ENCODE measurements at places on chromosomes 3 and 15.

DNA sequence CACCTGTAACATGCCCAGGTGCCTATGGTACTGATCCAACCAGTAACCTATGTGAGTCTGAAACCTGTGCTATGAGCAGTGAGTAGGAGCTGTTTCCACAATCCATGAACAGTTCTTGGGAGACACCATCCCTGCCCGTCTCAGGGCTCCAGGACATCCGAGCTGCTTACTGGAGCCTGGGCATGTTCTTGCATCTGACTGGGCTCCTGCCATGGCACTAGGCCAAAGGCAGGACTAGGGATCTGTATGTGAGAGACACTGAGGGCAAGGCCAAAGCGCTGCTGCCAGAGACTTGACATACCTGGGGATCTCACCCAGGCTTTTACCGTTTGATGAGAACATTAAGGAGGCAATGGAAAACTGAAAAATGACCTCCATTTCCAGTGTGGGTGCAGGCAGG, 59.8 kb downstream of the WDR76 start:
- no peak for DNase-seq

GRCh38 chr3:13544293-13544831, 4.6 kb upstream of the FBLN2 start:
- DNase-seq = peak; percentile 79

DNA sequence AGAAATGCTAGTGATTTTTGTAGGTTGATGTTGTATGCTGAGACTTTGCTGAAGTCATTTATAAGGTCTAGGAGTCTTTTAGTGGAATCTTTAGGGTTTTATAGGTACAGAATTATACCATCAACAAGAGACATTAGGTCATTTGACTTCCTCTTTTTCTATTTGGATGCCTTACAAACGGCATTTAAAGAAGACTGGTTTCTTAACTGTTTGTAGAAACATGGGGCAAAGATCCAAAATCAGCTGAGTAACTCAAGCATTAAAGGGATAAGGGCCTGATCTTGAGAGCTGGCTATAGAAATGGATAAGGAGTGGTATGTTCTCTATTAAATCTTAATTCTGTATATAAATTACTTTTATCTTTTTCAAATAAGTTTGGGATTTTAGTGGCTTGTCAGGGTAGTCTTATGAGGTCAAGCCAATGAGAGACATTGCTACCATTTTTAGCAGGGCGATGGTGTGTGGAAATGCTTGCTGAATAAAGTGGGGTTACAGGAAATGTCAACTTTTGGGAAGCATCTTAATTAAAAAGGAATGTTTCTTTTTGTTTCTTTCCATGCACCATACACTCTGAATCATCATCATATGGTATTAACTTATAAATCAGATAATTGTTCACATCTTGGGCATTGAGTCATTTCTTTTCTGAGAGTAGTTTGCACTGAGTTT, 197.7 kb upstream of the GBE1 start:
- no peak for DNase-seq

DNA sequence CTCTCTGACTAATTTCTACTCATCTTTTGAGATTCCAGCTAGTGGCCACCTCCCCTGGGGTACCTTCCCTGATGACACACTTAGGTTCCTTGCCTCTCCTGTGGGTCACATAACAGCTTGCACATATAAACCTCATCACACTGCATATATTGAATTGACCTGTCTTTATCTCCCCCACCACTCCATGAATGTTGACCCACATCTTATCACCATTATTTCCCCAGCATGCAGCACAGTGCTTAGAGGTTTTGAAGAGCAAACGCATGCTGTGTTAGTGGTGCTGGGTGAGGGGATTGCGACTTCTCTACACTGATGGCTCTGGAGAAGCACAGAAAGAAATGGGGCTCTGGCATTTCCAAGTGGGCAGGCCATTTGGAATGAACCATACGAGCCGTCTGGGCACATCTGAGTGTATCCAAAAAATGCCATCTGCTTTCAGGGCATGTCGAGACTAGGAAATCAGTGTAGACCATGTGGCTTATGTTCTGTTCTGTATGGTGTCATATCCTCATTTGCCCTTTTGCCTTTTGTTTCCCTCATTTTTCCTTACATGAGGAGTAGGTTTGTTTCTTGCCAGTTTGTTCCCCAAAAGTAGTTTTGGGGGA, 333.2 kb upstream of the TRIM42 start:
- DNase-seq = no peak

GRCh38 chr3:120311863-120312794, 27.1 kb upstream of the GPR156 start:
- no peak for DNase-seq

DNA sequence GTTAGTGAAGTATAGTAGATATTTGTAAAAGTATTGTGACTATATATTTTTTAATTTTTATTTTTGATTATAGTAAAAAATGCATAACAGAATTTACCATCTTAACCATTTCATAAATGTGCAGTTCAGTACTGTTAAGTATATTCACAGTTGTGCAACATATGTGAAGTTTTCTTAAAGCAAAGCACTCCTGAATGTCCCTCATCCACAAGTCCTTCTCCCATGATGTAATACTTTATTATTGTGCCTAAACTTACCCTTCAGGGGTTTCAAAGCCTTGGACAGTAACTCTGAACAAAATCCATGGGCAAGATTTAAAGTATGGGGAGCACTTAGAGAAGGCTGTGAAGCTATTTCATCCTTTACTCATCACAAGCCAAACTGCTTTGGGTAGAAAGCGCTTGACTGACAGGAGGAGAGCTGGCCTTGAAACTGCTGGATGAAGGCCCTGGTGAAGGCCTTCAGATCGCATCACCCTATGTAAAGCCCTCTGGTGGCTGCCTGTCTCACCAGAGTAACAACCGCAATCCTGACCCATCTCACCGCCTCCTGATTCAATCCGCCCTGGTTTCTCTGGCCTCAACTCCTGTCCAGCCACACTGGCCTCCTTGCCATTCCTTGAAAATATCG, 28.0 kb downstream of the LSM3 start:
- DNase-seq = no peak

DNA sequence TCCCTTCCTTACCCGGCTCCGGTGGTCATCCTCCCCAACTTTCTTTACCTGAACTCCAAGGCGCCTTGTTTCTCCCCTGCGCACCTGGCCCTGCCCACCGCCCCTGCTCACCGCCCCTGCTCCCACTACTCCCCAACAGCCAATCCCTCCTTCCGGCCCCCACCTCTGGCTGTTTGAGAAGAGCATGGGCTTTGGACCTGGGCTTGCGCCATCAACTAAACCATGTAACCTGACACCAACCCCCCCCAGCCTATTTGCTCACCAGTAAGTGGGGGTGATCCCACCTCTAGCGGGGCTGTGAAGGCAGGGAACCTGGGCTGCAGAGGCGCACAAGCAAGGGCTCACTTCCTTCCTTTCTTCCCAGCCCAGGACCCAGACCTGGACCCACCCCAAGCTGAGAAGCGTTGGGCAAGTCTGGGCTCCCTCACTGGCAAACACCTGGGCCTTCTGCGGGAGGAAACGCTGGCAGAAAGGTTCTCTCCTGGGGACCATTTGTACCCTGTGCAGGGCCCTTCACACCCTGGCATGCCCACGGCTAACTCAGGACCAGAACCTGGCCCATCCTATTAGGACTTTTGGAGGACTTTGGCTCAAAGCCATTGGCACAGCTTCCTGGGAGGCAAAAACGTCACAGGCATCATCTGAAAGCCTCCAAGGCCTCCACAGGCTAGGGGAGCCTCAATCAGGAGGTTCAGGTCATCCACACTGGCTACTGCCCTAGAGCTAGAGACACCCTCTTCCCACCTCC, at the start of gene PLXNB1:
Gene PLXNB1, minus strand, starts transcription at position 127 of the 748 bp plus-strand sequence. CDS start 5,475 bp downstream, outside the sequence.
- no peak for DNase-seq

- DNase-seq = no peak
Measured at GRCh38 chr3:140006331-140006730, 71.3 kb downstream of the CLSTN2 start.

GRCh38 chr3:114375608-114376421, 82.0 kb downstream of the TIGIT start:
- DNase-seq = no peak

- DNase-seq = no peak
Measured at GRCh38 chr3:144415492-144415891, 443.9 kb downstream of the DIPK2A start.

- DNase-seq = peak; percentile 9
Measured at GRCh38 chr3:30319713-30320112, 286.7 kb upstream of the TGFBR2 start.

DNA sequence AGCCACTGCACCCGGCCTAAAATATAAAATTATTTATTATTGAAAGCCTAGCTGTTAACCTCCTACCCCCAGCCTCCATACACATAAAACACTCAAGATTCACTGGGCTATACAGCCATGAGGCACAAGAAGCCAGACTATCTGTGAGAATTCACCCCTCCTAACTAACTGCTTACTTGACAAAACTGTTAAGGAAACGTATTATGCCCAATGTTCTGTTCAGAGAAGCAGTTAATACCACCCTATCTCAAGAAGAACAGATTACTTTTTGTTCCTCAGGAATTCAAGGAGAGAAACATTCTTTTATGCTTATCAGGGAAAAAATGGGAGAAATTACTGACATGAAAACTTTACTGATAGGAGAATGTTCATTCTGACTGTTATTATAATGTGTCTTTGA, 144.1 kb downstream of the BBX start:
- no peak for DNase-seq

DNA sequence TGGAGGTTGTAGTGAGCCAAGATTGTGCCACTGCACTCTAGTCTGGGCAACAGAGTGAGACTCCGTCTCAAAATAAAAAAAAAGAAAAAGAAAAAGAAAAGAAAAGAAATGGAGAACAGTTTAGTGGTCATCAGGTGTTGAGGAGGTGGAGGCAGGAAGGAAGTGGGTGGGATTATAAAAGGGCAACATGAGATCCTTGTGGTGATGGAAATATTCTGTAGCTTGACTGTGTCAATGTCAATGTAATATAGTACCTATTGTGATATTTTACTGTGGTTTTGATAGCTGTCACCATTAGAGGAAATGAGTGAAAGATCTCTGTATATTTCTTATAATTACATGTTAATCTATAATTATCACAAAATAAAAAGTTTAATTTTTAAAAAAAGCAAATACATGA, 60.8 kb downstream of the TRAT1 start:
- DNase-seq = no peak

DNA sequence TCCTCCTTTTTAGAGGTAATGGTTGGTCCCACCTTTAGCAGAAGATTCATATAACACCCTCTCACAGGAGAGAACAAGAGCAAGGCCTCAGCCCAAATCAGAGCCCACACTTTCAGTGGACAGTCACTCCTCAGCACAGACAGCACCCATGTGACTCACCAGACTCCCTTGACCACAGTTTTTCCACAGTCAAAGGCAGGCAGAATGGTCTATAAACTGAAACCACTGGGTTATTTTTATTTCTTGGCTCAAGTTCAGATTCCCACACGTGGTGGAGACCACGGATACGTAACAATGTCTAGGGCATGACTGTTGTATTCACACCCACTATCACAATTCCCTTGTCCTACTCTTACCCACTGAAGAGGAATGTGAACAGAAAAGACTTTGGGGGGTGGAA, 237.8 kb upstream of the UBE2E1 start:
- peak; percentile 42 for DNase-seq

DNA sequence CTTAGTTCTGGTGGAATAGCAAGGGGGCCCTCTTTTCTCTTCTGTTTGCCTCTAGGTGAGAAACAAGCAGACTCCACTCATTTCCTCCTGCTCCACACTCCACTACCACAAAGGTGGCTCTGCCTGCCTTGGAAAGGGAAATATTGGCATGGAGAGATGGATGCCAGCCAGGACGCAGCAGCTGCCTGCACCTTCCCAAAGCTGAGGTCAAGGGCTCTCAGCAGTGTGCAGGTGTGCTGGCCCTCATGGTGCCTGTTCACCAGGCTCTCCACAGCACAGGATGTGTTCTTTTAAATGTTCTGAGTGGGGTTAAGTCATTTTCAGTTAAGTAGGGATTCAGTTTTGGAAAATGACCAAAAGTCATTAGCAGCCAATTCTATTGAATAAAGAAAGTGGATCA, 211.2 kb upstream of the STRIT1 start:
- no peak for DNase-seq

DNA sequence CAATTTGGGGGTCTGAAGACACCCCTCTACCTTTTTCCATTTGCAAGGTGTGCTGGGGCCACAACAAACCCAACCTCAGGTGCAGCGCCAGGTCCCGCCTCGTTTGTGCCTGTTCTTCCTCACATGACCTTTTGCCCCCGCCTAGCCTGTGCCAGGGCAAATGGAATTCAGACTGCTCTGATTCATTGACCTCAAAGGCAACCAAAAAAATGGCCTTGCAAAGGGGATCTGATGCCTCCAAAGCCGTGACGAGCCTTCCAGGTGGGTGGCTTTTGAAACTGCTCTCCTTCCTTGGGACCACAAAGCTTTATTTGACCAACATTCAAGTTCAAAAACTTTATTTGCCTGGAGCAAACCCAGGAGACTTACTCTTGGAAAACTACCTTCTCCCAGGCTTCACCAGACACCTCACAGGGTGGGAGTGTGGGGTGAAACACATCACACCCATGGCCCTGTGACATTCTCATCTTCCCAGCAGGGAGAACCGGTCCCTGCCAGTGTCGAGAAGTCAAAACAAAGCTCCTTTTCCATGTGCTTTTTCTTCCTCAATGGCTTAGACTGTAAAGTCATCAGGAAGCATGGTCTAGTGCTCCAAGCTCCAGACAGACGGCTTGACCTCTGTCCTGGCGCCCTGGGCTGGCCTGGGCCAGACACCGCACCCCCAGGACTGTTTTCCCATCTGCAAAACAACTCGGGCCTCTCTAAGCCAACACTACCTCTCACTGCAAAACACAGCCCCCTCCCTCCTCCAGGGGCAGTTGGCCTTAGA, 103.9 kb upstream of the HES1 start:
- no peak for DNase-seq

- no peak for DNase-seq
Measured at GRCh38 chr3:60582288-60582687, 669.0 kb downstream of the FHIT start.

DNA sequence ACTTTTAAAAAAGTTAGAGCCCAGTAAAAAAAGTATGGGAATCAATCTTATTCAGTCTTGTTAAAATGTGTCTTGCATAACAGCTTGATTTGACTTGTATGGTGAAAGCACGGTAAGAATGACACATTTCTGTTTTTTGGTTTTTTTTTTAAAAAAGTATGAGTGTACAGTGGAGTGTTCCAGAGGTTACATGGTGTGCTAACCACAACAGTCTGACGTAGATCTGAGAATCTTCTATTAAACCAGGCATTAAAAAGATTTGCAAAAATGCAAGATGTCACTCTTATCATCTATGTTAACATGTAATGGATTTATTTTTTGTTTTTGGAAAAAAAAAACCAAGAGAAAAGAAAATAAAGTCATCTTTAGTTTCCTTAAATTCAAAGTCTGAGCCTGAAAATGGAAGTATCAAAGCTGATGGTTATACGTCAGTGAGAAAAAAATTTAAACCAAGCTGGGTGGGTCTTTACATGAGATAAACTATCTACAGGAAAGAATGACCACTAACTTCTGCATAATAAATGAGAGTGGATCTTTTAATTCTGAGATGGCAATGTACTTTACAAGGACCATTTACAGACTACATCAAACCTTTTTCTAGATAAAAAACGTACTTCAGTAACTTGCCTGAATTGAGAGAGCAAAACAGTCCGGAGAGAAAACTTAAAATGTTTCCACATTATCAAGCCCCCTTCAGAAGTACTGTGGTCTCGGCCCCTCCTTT, 1.6 kb downstream of the GABPB1 start:
- no peak for DNase-seq
